ELF-1 (cell line): ENCODE measurements at places on chromosomes 11 and 22.

DNA sequence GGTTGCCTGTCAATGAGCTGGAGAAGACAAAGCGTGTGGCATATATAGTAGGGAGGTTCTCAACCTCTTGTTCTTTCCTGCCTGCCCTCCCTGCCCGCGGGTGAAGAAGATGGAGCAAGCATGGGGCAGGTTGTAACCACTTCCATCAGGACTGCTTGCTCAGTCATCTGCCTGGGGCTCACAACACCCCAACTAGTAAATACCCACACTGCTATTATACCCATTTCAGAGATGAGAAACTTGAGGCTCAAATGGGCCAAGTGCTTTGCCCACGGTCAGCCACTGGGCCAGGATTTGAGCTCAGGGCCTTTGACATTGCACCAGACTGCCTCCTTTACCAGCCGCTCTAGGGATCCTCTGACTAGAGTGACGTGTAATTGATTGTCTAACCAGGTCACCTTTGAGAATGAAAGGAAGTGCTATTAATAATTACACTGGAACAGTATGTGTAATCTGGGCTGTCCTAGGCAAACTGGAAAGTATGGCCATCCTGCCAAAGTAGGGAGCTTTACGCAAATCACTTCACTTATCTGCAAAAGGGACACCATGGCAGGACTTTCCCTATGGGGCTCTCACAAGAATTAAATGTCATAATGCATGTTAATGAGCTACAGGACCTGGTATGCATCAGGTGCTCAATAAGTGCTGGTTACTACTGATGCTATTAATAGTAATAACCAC lies 2.8 kb upstream of the CDC42EP1 start:
- DNase-seq, result no peak

DNA sequence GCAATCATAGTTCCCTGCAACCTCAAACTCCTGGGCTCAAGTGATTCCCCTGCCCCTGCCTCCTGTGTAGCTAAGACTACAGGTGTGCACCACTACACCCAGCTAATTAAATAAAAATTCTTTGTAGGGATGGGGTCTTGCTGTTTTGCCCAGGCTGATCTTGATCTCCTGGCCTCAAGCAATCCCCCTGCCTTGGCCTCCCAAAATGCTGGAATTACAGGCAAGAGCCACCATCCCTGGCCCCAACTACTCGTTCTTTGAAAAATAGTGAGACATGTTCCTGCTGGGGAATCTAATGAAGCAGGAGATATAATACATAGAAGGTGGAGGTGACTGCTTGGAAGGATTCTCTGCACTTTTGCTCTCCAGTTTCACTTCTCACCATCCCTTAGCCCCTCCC lies 40.1 kb upstream of the RFPL3 start:
- no peak for DNase-seq

DNA sequence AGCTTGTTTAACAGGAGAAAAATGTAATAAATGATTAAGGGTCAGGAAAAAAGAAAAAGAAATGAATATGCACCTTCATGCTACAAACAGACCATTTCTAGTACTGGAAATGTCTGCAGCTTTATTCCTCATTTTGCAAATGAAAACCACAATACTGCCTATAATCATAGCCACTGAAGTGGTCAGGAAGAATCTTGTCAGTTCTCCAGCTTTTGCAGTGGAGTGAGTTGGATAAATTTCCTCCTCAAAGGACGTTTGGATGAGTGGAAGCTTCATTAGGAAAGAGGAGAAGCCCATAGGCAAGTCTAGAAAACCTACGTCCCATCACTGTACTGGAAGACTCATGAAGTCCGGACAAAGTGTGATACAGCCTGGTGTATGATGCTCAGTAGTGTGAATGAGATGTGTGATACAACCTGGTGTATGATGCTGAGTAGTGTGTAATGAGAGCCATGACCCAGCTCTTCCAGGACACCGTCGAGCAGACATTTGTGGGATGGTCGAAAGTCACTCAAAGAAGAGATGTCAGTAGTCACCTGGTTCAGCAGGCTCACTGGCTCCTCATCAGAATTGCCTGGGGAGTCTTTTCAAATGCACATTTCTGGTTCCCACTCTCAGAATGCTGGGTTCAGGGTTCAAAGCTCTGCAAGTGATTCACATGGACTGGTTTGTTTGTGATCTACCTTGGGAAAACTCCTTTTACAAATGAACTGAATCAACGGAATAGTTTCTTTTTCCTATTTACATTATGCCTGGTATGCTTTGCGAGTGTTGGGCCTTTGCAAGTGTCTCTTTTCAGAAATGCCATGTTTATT lies 101.3 kb downstream of the PDHX start:
- no peak for DNase-seq

- DNase-seq, result no peak
Measured at GRCh38 chr11:112697391-112698178, 263.6 kb upstream of the NCAM1 start.

- no peak for DNase-seq
Measured at GRCh38 chr11:82732734-82733443, 775 bp downstream of the FAM181B start.

DNA sequence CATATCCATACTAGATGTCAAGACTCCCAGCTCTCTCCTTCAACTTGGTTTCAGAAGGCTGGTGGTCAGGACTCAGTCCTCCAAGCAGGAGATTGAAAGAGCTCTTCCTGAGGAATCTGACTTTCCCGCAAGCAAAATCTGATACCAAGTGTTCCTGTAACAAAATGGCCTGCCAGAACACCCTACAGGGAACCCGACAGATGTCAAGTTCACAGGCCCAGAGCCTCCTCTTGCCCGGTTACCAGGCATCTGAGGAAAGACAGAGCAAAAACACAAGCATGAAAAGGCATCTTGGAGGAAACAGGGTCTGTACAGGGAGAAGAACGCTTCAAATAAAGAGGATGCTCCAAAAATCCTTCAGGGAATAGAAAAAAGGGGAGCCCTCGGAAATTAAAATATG lies 8.7 kb upstream of the KCNJ5 start:
- no peak for DNase-seq

DNA sequence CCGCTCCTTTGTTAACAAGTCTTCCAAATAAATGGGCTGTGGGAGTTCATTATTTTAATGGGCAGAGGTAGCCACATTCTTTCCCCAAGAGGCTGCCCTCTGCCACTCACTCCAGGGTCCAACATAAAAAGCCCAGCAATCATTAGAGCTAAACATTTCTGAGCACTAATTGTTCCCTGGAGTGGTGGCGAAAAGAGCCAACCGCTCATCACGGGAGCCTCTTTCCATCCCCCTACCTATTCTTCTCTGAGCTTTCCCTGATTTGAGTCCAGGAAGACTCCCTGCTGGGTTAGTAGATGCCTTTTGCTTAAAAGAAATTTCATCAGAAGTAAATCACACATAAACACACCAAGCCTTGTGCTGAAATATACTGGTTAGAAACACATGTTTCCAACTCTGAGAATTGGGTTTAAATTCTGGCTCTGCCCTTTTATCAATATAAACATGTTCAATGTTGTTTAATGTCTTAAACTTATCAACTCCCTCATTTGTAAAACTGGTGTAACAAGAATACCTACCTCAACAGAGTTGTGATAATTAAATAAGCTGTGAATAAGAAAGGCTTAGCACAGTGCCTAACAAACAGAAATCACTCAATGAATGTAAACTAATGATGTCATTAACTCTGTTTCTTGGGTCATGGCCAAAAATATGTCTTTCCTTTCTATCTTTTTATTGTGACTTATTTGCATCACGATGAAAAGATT lies at the start of gene OR5A2:
OR5A2 (minus strand) TSS at position 53 of the 707 bp plus-strand sequence. CDS start 3,460 bp downstream, outside the sequence.
- DNase-seq, result peak; percentile 73

DNA sequence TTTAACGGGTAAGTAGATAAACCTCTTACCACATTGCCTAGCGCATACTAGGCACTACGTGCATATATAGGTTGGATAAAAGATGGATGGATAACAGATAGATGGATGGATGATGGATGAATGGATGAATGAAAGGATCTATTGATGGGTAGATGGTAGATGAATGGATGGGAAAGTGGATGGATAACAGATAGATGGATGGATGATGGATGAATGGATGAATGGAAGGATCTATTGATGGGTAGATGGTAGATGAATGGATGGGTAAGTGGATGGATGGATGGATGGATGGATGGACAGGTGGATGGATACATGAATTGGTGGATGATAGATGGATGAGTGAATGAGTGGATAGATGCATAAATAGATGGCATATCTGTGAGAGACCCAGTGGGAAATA lies 555.0 kb downstream of the MN1 start:
- DNase-seq, result no peak

- DNase-seq, result no peak
Measured at GRCh38 chr11:46060013-46060412, 61.2 kb downstream of the PHF21A start.

DNA sequence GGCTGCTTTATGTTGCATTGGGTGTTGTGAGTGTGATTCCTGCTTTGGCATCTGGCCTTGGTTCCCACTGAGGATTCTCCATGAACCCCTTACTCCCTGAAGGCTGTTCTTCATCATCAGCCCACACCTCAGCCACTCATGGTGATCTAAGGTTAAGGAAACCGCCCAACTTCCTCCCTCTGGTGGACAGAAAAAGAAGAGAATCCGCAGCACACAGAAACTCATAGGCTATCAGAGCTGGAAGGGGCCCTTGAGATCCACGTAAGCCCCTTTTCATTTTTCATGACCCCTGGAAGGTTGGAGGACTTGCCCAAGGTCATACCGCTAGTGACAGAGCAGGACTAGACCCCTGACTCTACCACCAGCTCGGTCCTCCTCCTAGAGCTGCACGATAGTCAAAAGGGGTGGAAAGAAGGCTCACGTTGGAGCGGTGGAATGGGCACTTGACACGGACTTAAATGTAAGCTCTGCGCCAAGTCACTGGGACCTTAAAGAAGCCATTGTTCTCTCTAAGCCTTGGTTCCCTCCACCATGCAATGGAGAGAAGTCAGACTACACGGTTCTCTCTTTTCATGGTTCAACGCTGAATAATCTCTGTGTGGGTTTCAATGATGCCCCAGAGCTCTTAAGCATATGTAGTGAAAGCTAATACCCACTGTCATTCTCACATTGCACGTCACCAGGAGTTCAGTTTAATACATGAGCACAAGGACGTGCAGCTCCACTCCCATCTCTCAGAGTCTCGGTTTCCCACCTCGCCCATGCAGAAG lies 83.6 kb upstream of the CRTAM start:
- peak; percentile 66 for DNase-seq

- no peak for DNase-seq
Measured at GRCh38 chr11:17750013-17750800, 15.6 kb downstream of the KCNC1 start.

- no peak for DNase-seq
Measured at GRCh38 chr11:3138178-3139085, 26.7 kb downstream of the OSBPL5 start.

- DNase-seq, result no peak
Measured at GRCh38 chr22:32947573-32947972, 110.6 kb downstream of the SYN3 start.

DNA sequence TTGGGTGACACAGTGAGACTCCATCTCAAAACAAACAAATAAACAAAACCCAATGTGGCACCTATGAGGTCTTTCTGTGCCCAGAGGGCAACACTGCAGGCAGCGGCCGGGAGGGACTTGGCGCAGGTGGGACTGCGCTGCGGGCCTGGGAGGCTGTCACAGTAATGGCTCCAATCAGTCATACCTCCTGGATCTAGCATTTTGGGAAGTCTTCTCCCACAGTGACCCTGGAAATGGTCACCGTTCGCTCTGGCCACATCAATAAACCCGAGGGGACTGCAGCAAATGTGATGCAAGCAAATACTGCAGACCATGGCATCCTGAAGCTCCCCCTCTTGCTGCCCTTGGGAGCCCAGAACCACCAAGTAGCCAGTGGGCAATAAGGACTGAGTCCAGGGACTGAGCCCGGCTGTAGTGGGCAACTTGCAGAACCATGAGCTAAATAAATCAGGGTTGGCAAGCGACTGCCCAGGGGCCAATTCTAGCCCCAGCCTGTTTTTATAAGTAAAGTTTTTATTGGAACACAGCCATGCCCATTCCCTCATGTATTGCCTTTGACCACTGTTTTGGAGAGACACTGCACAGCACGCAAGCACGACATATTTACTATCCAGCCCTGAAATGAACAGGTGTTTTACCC lies 15.4 kb downstream of the SHANK2 start:
- no peak for DNase-seq

DNA sequence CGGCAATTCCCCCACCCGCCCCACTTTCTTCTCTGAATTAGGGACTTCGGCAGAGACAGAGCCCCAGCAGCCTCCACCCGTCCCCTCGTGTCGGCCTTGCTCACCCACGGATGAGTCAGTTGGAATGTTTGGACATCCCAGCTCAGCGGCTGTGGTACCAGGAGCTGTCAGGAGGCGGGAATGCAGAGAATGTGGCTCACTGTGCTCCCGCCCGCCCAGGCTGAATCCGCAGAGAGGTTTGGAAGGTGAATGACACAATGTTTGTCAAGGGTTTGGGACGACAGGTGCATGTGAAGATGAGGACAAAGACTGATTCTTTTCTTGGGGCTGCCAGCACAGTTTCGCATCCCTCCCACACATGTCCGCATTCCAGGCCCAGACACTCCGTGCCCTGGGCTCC lies 39.6 kb downstream of the LIF start:
- peak; percentile 75 for DNase-seq

- no peak for DNase-seq
Measured at GRCh38 chr22:19081351-19081750, 40.9 kb downstream of the DGCR2 start.

DNA sequence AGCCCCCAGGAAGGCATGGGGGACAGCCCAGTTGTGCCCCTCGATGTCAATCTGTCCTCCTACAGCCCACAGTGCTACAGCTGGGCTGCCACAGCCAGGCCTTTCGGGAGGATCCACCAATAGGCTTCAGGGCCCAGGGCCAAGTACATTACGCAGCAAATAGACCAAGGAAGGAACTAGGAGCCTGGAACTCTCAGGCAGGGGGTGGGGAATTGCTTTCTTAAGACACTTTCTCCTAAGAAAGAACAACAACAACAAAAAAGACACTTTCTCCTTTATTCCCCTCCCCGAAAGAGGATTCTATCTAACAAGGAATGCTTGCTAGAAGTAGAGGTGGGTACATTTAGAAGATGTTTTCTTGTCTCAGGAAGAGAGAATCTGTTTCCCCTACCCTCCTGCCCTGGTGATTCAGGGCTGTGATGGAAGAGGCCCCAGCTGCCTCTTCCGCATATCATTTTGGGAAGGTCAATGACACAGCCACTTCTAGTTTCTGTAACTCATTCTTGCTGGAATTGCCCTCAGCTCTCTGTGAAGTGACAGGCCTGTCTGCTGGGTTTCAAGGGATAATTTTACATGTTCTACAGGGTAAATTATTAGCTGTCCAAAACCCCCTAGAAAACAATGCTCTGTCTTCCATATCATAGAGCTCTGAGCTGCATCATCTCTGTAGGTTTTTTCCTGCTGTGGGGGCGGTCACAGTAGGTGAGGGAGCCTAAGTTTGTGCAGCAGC lies 6.0 kb upstream of the MALAT1 start:
- DNase-seq, result no peak

DNA sequence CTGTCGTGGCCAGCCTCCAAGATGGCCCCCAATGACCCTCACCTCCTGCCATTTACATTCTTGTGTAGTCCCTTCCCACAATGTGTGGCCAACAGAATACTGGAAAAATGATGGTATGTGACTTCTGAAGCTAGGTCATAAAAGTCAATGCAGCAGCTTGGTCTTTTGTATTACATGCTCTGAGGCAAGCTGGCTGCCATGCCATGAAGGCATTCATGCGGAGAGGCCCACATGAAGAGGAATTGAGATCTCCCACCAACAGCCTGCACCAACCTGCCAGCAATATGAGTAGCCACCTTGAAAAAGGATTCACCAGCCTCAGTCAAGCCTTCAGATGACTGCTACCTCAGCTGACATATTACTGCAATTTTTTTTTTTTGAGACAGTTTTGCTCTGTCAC lies 4.6 kb downstream of the MRTFA start:
- DNase-seq, result no peak

- no peak for DNase-seq
Measured at GRCh38 chr11:131486100-131486499, 115.7 kb downstream of the NTM start.
